ENCODE measurements at places on chromosomes 2 and 18.

GRCh38 chr2:235793163-235793752 lies 299.4 kb downstream of the AGAP1 start:
- no peak for DNase-seq

DNA sequence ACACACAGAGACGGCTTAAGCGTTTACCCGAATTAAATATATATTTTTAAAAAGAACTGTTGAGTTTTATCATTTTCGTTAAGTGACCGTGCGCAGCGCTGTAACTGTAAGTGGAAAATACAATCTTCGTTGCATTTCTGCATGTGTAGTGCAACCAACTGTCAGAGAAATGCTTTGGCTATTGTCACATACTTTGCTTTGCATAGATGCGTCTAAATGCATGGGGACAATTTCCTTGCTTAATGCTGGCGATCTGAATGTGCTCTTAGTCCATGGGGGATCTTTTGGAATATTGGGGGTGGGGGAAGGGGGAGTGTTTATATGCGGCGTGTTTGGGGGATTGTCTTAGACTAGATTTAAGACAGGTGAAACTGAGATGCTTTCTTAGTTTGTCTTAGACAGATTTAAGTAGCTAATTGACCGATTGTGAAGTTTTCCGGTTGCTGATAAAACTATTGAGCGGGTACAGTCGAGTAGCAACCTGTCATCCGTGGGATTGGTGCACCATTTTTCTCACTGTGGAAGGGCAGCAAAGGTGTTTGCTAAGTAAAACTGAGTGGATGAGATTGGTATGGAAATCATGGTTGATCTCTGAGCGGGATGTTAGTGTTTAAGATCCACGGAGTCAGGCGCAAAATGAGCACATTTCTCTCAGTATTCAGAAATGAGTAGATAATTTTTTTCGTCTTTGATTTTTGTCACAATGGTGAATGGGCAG lies 476 bp downstream of the VSNL1 start:
- no peak for DNase-seq

- DNase-seq, result no peak
Observed at GRCh38 chr2:211741966-211742365, 796.6 kb downstream of the ERBB4 start.

DNA sequence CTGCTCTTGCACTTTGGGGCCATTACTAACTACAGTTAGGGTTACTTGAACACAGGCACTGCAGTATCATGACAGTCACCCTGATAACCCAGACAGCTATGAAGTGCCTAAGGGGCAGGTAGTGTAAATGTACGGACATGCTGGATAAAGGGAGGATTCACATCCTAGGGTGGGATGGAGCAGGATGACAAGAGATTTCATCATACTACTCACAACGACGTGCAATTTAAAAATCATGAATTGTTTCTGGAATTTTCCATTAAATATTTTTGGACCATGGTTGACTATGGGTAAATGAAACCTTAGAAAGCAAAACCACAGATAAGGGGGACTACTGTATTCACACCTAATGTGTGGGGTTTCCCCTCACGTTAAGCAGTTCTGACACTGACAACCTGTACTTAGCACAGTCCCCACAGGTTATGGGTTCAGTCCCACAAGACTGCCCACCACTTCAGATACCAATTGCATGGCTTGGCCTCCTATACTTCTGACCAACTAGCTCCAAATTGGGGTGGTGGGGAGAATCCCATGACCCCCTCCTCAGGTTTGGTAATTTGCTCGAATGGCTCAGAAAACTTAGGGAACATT lies 75.8 kb downstream of the NAT8 start:
- DNase-seq, result no peak

- DNase-seq, result no peak
Observed at GRCh38 chr18:31241900-31242409, 76.0 kb upstream of the DSG1 start.

GRCh38 chr2:220071696-220072095 lies 444.3 kb downstream of the SLC4A3 start:
- DNase-seq, result no peak

- no peak for DNase-seq
Observed at GRCh38 chr2:241849616-241850543, 8.8 kb downstream of the PDCD1 start.

DNA sequence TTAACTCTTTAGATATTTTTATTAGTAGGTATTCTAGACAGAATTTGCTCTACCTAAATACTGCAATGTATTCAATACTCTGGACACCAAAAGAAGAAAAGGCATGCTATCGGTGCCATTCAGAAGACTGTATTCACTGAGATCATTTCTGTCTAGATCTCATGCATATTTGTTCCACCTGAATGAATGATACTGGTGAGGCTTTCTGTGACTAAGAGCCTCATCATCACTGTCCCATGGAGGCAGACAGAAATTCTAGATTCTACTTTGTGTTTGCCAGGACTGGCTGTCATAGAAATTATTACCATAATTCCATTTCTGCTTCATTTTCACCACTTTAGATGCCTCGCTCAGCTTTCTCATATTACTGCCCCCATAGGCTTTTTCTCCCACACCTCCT lies 340.7 kb downstream of the MBD2 start:
- no peak for DNase-seq

DNA sequence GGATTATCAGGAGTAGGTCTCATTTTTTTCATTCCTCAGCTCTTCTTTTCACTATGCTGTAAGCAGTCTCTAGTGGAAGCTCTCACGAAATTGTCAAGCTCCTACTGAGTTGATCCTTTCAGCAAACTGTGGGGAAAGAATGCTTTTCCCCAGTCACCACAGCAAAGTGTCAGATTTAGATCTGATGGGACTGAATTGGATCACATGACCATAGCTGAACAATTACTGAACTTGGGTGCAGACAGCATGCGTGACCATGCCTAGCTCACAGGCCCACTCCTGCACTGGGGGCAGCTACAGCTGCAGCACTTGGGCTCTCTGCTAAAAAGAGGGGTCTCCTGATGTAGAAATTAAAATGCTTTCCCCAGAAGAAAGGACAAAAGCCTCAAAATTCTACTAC lies 3.1 kb downstream of the ARHGAP15 start:
- DNase-seq, result no peak

GRCh38 chr2:45941531-45942236 lies 290.2 kb downstream of the PRKCE start:
- DNase-seq, result no peak

DNA sequence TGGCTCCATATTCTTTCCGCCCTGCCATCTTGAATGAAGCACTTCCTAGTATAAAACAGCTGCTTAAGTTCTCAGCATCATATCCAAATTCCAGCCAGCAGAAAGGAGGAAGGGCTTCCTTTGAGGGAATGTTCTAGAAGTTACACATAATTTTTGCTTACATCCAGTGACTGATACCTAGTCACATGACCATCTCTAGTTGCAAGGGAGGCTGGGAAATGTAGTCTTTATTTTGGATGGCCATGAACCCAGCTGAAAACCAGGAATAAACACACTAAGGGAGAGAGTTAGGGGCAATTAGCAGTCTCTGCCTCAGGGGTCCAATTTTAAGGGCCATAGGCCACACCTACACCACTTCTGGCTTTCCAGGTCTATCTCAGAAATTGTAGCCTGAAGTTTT lies 57.8 kb upstream of the LMAN1 start:
- no peak for DNase-seq

DNA sequence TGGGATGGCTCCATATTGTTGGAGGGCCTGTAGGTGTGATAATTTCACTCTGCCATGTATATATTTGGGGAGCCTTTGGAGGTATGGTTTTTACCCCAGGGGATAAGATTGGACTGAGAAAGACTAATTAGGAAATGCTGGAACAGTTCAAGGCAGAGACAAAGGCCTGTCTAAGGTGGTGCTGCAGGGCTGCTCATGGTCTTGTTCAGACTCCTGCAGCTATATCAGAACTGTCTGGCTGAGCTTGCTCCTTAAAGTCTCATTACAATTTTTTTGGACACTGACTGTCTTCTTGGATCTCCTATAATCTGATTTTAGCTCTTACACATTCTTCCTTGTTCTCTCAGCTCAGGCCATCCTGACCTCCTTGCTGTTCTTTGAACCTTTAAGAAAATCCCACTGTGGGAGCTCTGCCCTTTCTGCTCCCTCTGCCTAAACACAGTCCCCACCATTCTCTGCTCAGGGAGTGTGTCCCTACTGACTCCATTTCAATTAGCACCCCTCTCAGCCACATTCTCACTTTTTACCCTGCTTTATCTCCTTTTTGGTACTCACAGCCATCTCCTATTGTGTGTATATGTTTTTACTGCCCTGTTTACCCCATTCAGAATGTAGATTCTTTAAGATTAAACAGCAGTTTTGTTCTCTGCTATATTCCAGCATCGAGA lies 468.7 kb upstream of the FANCL start:
- no peak for DNase-seq

GRCh38 chr18:3984163-3984757 lies 470.8 kb downstream of the DLGAP1 start:
- DNase-seq, result no peak

- DNase-seq, result no peak
Observed at GRCh38 chr2:71532327-71532726, 79.0 kb downstream of the DYSF start.

GRCh38 chr2:2166881-2167280 lies 164.2 kb downstream of the MYT1L start:
- no peak for DNase-seq

DNA sequence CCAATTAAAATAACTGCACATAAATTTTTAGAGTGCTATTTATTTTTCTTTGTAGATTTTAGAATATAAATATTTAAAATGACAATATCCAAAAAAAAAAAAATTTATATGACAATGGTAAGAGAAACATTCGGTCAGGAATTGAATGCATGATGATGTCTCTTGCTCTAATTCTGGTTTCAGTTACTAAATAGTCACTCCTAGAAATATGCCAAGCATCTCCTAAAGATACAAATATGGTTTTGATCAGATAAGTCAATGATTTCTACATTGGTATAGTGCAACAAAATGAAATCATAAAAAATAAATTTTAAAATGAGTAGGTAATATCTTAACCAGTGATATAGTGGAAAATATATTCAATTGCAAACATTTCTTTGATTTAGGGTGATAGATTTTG lies 95.9 kb upstream of the ACKR3 start:
- DNase-seq, result no peak

GRCh38 chr18:42392416-42392815 lies 437.4 kb downstream of the PIK3C3 start:
- DNase-seq, result no peak

GRCh38 chr2:146143971-146144370 lies 1624.1 kb upstream of the ZEB2 start:
- no peak for DNase-seq

DNA sequence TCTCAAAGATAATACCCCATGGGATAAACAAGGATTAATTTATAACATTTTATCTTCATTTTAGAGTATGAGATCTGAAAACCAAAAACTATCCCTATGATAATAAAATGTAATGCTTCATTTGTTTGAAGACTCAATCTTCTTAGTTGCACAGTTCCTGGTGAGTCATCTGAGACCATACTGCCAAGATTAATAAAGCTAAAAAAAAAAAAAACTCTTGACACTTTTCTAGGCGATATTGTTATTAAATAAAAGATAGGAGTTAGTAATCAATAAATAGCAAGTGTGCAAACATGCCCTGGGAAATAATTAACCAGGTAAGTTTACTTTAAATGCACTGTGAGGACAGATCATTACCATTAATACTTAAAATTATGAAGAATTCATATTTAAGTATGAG lies 83.9 kb downstream of the RPE start:
- no peak for DNase-seq

DNA sequence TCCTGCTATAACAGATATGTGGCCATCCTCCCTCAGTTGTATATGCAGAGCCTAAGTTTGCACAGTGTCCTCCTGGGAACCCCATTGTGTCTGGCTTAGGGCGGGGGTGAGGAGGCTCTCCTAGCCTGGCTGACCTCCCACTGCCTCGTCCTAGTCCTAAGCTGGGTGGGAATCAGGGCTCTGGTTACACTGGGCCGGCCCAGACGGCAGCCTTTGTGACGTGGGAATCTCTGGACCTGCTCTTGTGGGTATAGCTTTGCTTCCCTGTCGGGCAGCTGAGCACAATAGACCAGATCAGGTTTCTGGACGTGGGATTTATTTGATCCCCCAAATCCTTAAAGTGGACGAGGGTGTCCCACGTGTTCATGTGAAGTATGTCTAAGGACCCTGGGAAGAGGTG lies 2.9 kb downstream of the ACKR3 start:
- DNase-seq, result no peak

- no peak for DNase-seq
Observed at GRCh38 chr2:197487385-197487784, 12.3 kb downstream of the HSPD1 start.

DNA sequence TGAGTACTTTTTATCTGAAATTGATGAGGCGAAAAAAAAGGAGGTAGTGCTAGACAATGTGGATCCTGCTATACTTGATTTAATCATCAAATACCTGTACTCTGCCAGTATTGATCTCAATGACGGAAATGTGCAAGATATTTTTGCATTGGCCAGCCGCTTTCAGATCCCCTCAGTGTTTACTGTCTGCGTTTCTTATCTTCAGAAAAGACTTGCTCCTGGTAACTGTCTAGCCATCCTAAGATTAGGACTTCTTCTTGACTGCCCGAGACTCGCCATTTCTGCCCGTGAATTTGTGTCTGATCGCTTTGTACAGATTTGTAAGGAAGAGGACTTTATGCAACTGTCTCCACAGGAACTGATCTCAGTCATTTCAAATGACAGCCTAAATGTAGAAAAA lies 453 bp downstream of the KLHL41 start:
- DNase-seq, result no peak

DNA sequence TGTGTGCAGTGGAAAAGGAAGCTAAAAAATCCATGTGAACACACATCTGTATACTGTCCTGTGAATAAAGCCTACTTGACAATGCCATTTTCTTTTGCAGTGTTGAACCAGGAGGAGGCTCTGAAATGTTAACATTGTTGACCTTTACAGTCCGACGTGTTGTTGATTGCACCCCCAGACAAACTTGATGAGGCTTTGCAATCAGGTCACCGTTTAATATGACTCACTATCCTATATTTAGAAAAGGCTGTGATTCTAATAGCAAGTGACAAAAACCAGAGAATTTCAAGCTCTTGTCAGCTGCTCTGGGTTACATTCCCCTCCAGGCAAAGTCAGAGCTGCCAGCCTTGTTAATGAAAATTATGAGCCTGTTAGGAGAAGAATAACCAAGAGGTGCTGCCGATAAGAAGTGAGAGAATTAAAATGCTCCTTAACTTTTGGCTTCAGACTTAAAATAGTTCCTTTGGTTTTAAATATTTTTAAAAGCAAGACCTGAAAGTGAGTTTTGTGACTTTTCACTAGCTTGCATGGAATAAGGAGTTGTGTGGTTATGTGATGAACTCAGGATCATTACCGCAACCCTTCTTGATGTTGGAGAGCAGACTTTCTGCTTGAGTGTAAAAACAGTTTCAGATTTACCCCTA lies 162.1 kb downstream of the QPCT start:
- DNase-seq, result no peak

- no peak for DNase-seq
Observed at GRCh38 chr18:58177896-58178470, 134.0 kb downstream of the NEDD4L start.

- DNase-seq, result no peak
Observed at GRCh38 chr2:212901604-212902275, 249.7 kb downstream of the IKZF2 start.

DNA sequence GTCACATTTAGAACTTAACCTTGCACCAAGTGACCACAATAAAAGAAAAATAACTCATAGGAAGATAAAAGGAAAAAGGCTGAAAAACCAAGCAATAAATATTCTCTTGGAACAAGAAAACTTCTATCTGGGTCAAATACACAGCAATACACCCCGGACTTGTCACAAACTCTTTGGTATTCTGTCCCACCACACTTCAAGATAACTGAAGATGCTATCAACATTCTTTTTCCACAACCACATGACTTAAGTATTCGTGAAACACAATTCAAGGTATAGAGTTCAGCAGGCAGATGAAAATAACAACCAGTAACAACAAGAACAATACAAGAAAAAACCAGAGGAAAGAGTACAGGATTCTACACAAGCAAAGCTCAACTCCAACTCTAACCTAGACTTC lies 18.0 kb downstream of the MBD2 start:
- DNase-seq, result no peak

Data from brain microvascular endothelial cell (primary cell).